Spinal cord (tissue), 10 donors: ENCODE measurements at places on chromosomes 5 and 9. TPM values are rescaled to one million over a fixed set of nuclear protein-coding genes. Genes with fewer than 3 reads are reported as not detected.

GRCh38 chr5:84197538-84197937, 187.1 kb downstream of the EDIL3 start:
- no peak for DNase-seq

DNA sequence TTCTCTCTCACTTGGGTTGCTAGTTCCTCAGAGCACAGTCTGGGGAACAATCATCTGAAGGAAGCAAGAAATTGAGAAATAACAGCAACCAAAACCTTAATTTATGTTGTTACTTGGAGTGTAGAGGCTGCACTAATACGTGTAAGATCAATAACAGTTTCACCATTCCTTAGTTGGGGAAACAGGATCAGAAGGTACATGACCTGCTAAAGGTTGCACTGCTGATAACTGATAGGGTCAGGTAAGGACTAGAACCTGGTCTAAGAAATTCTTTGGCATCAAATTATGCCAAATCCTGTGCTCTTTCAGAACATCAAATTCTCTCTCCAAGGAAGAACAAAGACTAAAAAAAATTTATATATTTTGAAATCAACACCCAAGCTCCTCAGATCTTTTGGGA, 278.6 kb upstream of the C9orf72 start:
- DNase-seq = no peak

GRCh38 chr5:52920929-52921328, 68.2 kb upstream of the ITGA2 start:
- DNase-seq = no peak

GRCh38 chr5:34771076-34771475, 67.9 kb upstream of the TTC23L start:
- no peak for DNase-seq

The IFNA2 gene
- total RNA-seq = not detected
